NCI-H2107 (cell line): ENCODE measurements at places on chromosomes 1 and 21.

DNA sequence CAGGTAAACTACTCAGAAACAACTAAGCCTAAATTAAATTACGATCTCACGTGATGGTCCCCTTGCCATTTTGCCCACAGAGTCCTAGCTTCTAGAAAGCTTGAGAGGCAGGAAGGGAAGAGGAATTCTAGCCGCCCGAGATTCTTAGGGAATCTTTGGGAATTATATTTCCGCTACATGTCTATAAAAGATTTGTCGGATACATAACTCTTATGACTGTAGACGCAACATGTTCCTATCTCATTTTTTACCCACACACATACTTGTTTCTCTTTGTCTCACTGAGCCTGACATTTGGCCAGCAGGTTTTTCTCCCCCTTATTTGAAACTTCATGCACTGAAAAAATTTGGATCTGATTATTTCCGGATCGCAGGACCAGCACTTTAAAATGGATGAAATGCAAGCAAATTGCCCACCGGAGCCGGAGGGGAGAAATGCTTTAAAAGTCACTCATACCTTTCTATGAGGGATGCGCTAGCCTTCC lies 5.5 kb downstream of the GLIS1 start:
- no peak for DNase-seq

GRCh38 chr1:181033799-181034451 lies at the start of gene MR1:
Gene MR1, plus strand, starts transcription at chr1:181033983. Its CDS starts 25 bp downstream, at chr1:181034008.
- no peak for DNase-seq

DNA sequence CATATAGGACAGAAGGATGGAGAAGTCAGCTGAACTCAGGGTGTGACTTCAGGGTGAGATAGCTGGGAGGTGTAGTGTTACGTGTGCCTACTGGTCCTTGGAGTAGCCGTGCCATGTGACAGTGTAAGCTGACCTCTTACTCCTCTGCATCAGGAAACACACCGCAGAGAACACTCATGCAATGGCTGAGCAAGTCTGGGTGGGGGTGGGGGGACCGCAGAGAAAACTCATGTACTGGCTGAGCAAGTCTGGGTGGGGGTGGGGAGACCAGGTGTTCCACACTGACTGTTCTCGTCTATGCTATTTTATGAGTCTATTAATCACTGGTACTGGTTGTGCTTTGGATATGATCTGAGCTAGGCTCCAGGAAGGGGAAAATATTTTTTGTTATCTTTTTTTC lies 233.1 kb downstream of the PAPPA2 start:
- peak; percentile 91 for DNase-seq

- DNase-seq = no peak
Observed at GRCh38 chr1:233744779-233745513, 131.0 kb downstream of the KCNK1 start.

- DNase-seq = no peak
Observed at GRCh38 chr1:53658489-53659230, 80.3 kb downstream of the GLIS1 start.

- no peak for DNase-seq
Observed at GRCh38 chr1:119160866-119161265, 20.4 kb upstream of the WARS2 start.

- no peak for DNase-seq
Observed at GRCh38 chr1:99965646-99966375, 4.0 kb upstream of the SLC35A3 start.

DNA sequence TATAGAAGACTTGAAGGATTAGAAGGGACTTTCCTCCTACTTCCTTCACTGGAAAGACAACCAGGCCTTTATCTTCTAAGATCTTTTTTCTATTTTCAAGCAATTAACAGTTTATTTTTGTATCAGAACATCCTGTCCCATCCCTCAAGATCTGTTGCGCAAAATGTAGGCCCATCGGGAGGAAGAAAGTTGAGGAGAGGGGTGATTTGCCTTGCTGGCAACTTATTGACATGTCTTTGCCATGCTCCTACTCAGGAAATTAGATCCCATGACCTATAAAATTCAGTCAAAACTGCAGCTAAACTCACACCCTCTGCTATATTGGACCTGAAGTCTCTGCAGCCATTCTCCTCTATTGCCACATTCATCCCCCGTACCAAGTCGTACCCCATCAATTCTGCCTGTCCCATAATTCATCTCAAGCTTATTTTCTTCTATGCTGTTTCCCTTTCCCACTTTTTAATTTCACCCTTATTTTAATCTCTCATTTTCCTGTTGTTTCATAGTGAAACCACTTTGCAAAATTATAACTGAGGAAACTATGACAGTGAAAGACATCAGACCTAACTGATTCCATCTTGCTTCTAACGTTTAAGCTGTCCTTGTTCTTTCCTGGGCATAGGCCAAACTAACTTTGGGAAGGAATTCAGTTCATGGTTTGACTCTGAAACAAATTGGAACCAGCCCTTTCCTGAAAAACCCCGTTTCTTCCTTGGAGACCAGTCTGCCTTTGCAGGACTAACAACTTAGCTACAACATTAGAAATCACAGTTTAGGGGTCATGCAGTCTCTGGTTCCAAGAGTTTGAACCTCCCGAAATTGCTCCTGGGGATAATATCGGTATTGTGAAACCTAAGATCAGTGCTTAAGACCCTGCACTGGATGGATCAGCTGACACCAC lies 195.7 kb upstream of the PTBP2 start:
- DNase-seq = no peak

DNA sequence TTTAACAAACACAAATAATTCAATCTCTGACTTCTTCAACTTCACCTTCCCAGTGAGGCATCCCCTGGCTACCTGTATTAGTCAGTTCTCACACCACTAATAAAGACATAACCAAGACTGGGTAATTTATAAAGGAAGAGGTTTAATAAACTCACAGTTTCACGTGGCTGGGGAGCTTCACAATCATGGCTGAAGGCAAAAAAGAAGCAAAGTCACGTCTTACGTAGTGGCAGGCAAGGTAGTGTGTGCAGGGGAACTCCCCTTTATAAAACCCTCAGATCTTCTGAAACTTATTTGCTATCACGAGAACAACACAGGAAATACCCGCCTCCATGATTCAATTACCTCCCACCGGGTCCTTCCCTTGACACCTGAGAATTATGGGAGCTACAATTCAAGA lies 478.5 kb downstream of the ADGRL2 start:
- no peak for DNase-seq

DNA sequence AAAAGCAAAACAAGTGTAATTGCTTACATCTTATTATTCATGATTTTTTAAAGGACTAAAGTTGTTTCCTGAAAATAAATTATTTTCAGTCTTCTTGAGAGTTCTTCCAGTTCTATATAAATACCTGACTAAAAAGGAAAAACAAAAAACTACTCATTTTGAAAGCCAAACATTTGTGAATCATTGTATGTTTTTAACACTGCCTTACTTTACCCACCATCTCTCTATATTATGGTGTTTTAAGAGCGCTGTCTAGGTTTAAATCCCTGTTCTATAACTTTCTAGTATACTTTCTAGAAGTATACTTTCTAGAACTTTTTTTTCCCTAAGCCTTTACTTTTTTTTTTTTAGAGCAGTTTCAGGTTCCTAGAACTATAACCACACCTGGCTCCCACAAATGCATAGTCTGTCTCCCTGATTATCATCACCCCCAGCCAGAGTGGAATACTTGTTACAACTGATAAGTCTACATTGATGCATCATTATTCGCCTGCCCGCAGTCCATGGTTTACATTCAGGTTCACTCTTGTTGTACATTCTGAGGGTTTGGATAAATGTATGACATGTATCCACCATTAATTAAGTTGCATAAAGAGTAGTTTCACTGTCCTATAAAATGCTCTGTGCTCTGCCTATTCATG lies 9.8 kb downstream of the RSBN1 start:
- DNase-seq = no peak

DNA sequence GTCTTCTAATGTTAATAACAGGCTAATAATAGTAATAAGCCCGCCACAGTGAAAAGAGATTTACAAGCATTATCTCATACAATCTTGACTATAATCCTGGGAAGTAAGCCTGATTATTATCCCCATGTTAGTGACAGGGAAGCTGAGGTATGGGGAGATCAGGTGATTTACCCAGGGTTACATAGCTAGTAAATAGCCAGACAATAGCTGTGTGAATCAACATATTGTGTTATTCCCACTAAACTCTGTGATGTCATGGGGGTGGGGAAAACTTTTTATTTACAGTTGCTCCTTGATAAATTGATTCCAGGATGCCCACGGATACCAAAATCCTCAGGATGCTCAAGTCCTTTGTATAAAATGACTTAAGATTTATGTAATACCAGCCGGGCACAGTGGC lies 181.9 kb downstream of the LMO4 start:
- DNase-seq = no peak

GRCh38 chr1:236035681-236036101 lies 29.2 kb downstream of the NID1 start:
- DNase-seq = no peak

DNA sequence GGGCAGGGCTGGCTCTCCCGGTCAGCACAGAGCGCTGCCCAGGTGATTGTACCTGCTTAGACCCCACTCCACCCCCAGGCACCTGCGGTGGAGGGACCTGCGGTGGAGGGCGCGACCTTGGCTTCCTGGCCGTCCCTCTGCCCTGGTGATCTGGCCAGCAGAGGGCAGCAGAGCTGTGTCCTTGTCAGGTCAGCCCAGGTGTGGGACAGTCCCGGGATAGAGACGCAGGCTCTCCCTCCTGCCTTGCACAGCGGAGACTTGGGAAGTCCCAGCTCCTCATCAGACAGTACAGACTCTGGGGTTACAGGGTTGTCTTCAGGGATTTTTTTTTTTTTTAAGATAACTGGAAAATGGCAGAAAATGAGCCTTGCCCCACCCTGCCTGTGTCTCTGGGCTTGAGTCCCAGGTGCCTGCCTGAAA lies 10.0 kb downstream of the SLX9 start:
- DNase-seq = peak; percentile 7

DNA sequence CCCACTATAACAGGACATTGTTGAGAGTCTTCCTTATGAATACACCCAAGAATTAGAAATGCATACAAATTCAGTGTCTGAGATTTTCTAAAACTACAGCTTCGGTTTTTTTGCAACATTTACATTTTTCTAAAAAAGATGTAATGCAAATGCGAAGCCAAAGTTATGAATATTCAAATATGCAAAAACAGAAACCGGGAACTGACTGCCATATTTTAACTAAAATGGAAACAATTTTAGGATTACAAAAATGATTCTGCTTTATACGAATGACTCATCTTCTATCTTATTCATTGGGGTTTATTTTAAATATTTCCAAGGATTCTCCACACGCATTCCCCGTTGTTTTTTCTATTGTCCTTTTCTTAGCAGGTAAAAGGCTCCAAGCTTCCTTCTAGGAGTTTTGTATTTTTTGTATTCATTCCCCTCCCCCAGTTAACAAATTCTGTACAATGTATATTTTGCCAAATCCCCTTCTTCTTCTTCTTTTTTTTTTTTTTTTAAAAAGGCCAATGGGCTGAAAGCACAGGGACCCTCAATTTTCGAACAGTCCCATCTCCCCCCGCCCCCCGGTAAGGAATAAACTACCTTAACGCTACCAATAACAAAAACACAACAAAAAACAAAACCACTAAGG lies 1.0 kb downstream of the ARPC5 start:
- DNase-seq = no peak

- no peak for DNase-seq
Observed at GRCh38 chr1:5548266-5548665, 444.0 kb downstream of the NPHP4 start.

- no peak for DNase-seq
Observed at GRCh38 chr1:111598544-111598943, 21.0 kb upstream of the RAP1A start.

DNA sequence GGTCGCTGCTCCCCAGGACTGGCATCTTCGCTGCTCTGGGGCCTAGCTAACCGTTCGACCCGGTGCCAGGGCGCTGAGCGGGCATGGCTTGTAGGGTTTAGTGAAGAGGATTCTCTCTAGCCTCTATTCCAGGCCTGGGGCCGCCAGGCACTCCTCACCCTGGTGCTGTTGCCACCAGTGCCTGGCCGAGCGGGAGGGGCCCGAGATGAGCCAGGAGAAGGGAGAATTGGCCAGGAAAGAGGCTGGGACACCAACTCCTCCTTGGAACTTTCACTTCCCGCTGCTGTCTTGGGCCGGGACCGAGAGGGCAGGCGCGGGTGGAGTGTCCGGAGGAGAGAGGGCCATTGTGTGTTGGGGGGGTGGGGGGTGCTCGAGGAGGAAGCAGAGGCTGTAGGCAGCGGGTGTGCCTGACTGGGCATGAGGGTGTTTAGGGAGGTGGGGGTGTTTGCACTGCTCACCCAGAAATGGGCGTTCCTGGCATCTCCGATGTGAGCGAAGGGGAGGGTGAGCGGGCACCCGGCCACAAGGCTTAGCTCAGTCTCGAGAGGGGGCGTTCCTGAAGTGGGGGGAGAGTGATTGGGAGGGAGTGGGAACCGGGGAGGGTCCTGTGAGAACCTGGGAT lies 772 bp downstream of the ADAM15 start:
- no peak for DNase-seq

DNA sequence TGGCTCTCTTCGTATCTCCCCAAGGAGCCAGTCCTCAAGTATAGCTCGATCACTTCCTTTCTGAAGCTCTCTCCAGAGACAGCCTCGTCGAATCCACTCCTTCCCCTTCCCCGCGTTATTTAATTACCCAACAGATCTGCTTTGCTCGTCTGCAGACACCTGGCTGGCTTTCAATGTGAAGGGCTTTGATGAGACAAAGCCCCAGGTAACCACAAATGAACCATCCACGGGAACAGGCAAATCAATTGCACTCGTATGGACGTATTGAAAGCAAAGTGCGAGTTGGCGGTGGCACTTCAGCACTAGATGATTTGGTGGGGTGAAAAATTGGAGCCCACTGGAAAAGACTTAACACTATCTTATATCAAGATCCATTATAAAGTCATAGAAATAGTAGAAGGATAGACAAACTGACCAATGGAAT lies 364 bp upstream of the BCAR3 start:
- DNase-seq = peak; percentile 79

GRCh38 chr1:221089273-221089672 lies 210.0 kb downstream of the HLX start:
- DNase-seq = no peak

- no peak for DNase-seq
Observed at GRCh38 chr1:246292571-246292970, 214.5 kb downstream of the SMYD3 start.

DNA sequence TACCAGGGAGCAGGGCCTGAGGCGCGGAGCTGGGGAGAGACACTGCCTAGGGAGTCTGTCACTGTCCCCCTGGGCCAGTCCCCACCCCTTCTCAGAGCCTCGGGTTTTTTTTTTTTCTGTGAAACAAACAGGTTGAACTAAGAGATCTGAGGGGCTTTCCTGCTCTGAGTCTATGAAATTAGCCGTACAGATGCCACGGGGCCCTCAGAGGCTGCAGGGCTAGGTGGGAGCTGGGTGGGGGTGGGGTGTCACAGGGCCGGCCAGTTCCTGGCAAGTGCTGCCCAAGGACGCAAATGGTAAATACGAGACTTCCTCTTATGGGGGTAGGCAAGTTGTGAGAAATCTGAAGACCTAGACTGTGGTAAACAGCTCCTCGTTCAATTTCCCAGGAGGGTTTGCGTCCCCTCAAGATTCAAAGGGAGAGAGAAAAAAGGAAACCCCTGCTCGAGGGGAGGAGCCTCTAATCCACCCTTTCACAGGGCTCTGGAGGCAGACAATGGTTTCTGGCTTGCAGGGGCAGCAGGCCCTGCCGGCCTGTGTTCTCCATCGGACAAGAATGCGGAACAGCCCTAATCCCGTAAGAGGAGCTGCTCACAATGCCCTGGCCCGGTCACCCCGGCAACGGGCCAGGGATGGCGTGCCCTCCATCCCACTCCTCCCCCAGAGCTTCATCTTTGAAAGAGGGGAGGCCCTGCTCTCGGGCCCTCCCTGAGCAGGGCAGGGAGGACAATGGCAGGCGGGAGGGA lies 7.8 kb downstream of the NUAK2 start:
- peak; percentile 55 for DNase-seq

- DNase-seq = no peak
Observed at GRCh38 chr21:42463861-42464515, 32.0 kb downstream of the RSPH1 start.

GRCh38 chr1:247540581-247540980 lies 4.3 kb upstream of the OR2C3 start:
- DNase-seq = no peak
